ENCODE measurements at places on chromosomes 2 and 18.

GRCh38 chr2:130251535-130251872 lies 53.3 kb upstream of the TUBA3E start:
- DNase-seq, result no peak

GRCh38 chr2:15719566-15720313 lies 128.1 kb downstream of the DDX1 start:
- no peak for DNase-seq

GRCh38 chr2:44996356-44996755 lies 12.9 kb downstream of the SIX2 start:
- DNase-seq, result no peak

DNA sequence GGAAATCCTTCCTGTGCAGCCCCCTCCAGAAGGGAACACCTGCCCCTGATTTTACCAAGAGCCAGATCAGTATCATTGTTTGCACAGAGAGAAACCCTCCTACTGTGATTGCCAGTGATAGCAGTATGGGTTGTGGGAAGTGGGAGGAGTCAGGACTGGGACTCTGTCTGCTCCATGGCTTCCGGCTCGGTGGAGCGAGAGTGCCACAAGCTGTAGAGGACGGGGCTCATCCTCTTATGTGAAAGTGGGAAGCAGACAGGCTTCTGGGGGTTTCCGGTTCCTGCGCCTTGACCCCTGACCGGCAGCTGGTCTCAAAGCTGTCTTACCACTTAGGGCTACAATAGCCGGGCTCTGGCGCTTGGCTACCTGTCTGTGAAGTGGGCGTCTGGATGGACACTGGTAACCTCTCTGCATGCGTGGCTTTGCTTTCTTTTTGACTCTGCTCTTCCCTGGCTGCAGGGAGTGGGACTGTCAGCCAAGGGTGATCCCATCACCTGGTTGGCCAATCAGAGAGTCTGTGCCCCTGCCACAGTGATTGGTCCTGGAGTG lies 79.7 kb downstream of the BCL2L11 start:
- no peak for DNase-seq

- DNase-seq, result no peak
Measured at GRCh38 chr18:50727721-50728471, 91.9 kb downstream of the MRO start.

DNA sequence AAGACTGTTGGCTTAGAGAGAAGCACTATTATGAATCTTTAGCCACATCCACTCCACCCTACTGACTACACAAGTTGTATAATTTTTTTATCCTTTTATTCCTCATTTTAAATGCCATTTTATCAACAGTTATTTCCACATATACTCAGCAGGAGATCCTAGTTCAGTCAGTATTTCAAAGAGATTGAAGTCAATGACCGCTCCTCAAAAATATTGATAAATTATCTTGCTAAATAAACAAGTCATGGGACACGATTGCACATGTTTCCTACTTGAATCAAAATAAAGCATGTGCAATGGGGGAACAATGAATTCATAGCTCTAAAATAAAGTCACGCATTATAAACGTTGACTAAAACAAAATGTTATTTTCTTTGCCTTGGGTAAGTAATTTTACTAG lies 496.5 kb downstream of the LRRTM4 start:
- no peak for DNase-seq

- DNase-seq, result no peak
Measured at GRCh38 chr2:49677227-49677626, 522.9 kb upstream of the FSHR start.

- no peak for DNase-seq
Measured at GRCh38 chr2:9382604-9383235, 40.6 kb downstream of the ITGB1BP1 start.

DNA sequence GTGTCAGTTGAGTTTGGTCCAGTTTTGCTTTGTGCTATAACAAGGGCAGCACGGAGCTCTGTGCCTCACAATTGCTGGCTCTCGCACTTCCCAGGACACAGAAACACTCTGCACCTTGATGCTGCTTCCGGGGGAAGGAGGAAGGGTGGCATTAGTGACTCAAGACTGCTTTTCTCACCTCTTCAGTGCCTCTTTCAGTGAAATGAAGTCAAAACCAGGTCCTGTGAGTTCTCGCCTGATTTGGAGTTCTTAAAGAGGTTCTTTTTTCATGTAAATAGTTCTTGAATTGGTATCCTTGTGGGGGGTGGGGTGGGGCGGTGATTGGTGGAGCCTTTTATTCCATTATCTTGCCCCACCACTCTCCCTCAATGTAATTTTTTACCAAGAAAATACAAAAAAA lies 91.5 kb upstream of the MYT1L start:
- no peak for DNase-seq

DNA sequence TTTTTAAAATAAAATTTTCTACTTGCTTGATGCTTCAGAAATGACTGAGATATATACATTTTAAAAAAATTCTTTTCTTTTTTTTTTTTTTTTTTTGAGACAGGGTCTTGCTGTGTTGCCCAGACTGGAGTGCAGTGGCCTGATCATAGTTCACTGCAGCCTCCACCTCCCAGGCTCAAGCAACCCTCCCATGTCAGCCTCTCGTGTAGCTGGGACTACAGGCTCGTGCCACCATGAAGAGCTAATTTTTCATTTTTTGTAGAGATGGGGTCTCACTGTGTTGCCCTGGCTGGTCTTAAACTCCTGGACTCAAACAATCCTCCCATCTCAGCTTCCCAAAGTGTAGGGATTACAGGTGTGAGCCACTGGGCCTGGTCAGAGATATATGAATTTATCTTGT lies 12.9 kb downstream of the CYS1 start:
- no peak for DNase-seq

GRCh38 chr2:2642906-2643890 lies 312.1 kb upstream of the MYT1L start:
- DNase-seq, result no peak

DNA sequence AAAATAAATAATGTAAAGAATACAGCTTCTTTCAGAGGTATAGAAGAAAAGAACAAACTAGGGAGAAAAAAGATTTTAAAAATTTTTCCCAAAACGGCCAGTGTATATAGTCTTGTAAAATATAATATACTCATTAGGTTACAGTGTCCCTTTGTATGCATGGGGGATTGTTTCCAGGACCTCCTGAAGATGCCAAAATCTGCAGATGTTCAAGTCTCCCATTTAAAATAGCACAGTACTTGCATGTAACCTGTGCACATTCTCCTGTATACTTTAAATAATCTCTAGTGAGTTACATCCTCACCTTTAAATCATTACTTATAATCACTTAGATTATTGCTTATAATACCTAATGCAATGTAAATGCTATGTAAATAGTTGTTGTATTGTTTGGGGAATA lies 80.6 kb upstream of the LRRTM4 start:
- DNase-seq, result no peak

GRCh38 chr2:60554646-60555065 lies 1.2 kb upstream of the BCL11A start:
- no peak for DNase-seq

- DNase-seq, result no peak
Measured at GRCh38 chr2:46446871-46447568, 32.3 kb upstream of the TMEM247 start.
